ENCODE measurements at places on chromosomes 2 and 18.

DNA sequence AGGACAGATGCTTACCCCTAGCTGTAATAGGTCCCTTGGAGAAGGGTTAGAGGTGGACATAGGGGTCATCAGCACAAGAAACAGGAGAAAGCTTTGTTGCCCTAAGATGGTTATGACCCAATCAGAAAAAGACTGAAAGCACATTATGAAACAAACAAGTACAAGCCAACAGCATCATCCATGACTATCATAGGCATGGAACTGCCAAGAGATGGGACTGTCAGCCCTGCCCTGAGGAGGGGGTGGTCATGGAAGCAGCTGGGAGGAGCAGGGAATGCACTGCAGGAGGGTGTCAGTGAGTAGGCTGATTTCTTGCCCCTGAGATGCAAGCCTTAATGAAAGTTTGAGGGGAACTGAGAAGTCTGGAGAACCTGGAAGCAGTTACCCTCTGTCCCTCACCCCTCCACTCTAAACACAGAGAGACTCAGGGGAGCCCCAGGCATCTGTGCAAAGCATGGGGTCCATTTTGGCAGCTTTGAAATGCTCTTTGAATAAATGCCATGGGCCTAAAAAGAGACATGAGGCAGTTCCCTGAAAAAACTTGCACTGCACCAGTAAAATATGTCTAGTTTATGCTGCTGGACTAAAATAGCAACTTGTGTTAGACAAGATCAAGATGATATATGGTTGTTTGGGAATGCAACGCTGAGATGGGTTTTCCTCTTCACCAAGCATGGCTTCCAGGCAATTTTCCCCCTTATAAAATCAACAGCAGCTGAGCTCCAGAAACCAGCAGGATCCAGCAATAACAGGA, 122.7 kb upstream of the ZFP36L2 start:
- peak; percentile 29 for DNase-seq

DNA sequence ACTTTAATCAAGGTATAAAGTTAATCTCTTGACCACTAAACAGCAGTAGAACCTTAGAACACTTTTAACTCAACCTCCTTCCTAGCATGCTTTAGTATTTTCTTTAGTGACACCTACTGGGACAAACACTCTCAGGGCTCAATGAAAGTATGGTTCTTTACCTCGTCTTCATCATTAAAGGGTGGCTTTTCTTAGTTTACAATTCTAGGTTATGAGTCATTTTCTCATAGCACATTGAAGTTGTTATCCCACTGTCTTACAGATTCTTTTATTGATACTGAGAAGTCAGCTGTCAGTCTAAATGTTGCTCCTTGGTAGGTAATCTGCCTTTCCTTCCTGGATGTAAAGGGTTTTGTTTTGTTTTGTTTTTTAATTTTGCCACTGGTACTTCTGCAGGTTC, 38.0 kb downstream of the SIGLEC15 start:
- no peak for DNase-seq

DNA sequence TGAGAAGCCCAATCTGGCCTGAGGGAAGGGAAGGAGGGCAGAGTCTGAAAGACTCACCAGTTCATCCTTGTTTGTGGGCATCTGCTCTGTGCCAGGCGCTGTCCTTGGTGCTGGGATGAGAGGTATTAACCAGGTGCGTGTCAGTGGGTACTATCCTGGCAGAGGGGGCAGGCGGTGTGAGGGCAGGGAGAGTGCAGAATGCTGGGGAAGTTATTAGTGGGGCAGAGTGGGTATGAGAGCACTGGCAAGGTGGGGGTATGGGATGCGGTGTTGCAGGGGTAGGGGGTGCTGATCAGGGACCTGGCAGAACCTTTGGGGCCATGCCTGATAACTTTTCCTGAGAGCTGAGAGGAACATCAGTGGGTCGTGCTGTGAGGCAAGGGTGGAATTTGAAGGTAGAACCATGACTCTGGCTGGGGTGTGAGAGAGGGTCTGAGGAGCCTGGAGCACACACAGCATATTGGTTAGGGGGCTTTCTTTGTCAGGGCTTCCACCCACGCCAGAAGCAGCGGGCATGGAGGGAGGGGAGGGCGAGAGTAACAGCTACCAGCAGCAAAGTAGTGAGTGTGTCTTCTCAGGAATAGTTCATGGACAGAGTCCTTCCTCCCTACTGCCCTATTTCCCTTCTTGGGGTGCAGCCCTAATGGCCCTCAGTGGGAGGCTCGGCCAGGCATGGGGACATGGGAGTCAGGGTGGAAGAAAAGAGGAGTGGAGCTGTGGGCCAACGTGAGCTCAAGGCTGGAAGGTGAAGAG, 290.7 kb downstream of the CYP26B1 start:
- DNase-seq = peak; percentile 23

DNA sequence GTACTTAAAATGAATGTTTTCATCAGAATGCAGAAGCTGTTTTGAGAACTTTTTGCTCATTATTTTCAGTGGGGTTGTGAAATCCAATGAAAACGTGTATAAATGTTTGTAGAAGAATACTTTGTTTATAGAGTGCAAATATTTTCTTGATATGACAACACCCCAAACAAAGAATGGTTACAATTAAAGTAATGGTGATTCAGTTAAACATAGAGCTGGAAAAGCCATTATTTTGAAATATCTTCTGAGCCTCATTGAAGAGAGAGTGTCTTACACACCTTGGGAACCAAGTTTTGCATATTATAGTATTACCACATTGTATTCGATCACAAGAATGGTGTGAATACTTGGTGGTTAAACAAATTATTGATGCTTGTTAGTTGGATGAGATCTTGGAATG, 48.7 kb downstream of the SPTBN1 start:
- DNase-seq = no peak

DNA sequence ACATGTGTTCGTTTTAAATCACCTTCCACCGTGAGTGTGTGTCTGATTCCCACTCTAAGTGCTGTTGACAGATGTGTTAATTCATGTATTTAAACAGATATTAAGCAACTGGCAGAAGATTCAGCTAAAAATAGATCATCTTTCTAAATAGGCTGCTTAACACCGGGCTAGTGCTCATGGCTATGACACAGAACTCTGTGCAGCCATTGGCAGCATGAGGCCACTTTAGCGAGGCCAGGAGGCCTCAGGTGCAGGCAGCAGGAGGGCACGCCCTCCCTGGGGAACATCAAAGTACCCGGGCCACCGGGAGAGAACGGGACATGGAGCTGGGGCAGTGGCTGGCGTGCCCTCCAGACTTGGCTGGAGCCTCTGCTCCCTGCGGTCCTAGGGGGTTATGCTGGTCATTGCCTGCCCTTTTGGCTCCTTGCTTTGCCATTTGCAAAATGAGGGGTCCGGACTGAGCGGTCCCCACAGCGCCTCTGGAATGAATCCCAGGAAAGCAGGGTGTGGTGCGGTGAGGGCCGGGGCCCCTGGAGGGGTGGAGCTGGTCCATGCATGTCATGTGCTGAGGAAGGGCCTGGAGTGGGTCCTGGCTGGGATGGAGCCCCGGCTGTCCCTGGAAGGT, 62.8 kb upstream of the HDAC4 start:
- DNase-seq = no peak

GRCh38 chr2:217938036-217938435, 64.8 kb downstream of the TNS1 start:
- no peak for DNase-seq
